ENCODE measurements at places on chromosomes 7 and 10.

- DNase-seq = no peak
Observed at GRCh38 chr7:141151746-141152145, 77.9 kb downstream of the TMEM178B start.

DNA sequence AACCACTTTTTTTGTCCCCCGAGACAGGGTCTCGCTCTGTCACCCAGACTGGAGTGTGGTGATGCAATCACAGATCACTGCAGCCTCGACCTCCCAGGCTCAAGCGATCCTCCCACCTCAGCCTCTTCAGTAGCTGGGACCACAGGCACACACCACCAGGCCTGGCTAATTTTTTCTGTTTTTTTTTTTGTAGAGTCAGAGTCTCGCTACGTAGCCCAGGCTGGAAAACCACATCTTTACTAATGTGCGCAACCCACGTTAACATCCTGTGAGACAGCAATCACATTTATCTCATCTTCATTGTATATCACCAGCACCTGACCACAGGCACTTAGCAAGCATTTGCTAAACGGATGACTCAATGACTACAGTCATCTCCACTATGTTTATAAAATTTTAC lies 77.8 kb upstream of the ATP6V0A4 start:
- DNase-seq = no peak

- no peak for DNase-seq
Observed at GRCh38 chr7:44646921-44647636, 40.7 kb downstream of the OGDH start.

GRCh38 chr10:112835217-112835715 lies 114.8 kb upstream of the TCF7L2 start:
- DNase-seq = no peak
